ENCODE measurements at places on chromosomes 5 and 9.
A peak's percentile ranks its signal among the peaks of the same experiment; 100 is the strongest.

DNA sequence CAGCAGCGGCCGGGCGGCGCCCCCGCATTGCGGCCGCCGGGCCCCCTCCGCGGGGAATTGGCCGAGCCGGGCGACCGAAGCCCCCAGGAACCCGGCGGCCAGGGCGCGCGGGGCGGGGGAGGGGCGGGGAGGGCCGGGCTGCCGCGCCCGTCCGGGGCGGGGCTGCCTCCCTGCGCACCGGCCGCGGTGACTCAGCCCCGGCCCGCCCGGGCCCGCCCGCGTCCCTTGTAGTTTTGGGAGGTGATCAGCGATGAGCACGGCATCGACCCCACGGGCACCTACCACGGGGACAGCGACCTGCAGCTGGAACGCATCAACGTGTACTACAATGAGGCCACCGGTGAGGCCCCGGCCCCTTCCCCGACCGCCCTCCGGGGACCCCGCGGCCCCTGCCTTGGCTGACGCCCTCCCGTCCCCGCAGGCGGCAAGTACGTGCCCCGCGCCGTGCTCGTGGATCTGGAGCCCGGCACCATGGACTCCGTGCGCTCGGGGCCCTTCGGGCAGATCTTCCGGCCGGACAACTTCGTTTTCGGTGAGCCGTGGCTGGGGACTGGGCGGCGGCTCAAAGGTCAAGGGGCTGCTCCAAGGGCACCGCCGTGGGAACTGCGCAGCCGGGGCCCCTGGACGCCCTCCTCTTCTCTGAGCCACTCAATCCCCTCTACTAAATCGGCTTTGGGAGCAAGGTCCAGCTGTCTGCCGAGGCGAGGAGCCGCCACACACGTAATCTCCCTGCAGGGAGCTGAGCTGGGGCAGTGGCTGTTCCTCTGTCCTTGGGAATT lies 592 bp downstream of the TUBB4B start:
- peak; percentile 21 for ATAC-seq

- peak; percentile 64 for ATAC-seq
These were observed 36.4 kb downstream of the SREK1 start for GRCh38 chr5:66180282-66181155.

GRCh38 chr5:142357469-142358090 lies 32.8 kb upstream of the SPRY4 start:
- ATAC-seq: no peak

GRCh38 chr5:54323495-54323894 lies 13.1 kb upstream of the ARL15 start:
- no peak for ATAC-seq

DNA sequence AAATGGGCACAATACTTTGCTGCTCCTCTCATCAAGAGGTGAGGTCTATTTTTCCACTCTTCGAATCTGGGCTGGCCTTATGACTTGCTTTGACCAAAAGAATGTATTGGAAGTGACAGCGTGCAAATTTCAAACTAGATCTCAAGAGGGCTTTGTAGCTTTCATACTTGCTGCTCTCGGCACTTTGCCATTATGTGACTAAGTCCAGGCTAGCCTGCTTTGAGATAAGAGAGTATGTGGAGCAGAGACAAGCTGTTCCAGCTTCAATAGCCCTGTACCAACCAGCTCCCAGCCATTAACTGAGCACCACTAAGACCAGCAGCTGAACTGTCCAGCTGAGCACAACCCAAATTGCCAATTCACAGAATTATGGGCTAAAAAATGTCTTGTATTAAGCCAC lies 124.6 kb downstream of the ACER2 start:
- ATAC-seq: no peak

- ATAC-seq: no peak
These were observed 74.2 kb upstream of the FBXL7 start for GRCh38 chr5:15425766-15426165.

- no peak for ATAC-seq
These were observed 14.0 kb downstream of the OLFML2A start for GRCh38 chr9:124790801-124791505.

- ATAC-seq: peak; percentile 36
These were observed 530 bp downstream of the RAPGEF1 start for GRCh38 chr9:131739133-131739958.

- ATAC-seq: no peak
These were observed 21.0 kb upstream of the TOR1B start for GRCh38 chr9:129781981-129782380.

DNA sequence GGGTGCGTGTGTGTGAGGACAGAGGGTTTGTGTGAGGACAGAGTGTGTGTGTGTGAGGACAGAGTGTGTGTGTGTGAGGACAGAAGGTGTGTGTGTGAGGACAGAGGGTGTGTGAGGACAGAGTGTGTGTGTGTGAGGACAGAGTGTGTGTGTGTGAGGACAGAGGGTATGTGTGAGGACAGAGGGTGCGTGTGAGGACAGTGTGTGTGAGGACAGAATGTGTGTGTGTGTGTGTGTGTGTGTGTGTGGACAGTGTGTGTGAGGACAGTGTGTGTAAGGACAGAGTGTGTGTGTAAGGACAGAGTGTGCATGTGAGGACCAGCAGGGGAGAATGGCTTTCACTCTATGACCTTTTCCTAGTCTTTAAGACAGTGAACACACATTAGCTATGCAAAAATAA lies 63.1 kb upstream of the UBAC1 start:
- ATAC-seq: no peak

DNA sequence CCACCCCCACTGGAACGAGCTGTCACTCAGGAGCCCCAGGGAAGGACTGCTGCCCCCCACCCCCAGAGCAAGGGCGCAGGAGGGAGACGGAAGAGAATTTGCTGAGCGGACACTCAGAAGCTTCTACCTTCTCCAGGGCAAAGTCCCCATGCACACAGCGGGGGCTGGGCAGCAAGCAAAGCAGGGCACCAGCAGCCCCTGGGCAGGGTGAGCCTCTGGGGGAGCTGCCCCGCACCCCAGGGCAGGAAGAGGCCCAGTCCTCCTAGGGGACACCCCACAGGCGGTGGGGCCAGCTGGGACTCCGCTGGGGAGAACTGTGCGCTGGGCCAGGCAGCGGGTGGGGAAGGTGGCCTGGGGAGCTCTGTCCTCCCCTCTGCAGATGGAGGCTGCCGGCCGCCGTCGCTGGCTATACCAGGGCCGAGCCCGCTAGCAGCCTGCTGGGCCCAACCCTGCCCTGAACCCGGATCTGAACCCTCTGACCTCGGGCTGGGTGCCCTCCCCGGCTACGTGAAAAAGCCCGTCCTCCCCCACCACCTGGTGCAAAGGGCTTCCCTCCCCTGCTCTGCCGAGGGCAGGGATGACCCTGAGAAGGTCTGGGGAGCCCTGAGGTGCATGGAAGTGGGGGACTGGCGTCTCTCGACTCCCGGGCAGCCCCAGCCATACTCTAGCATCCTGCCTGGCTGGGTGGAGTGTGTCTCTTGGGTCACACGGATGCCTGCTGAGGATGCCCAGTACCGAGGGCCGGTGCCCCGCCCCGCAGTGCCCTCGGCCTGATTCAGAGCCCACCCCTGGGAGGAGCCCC lies 597 bp upstream of the SLC34A3 start:
- no peak for ATAC-seq

DNA sequence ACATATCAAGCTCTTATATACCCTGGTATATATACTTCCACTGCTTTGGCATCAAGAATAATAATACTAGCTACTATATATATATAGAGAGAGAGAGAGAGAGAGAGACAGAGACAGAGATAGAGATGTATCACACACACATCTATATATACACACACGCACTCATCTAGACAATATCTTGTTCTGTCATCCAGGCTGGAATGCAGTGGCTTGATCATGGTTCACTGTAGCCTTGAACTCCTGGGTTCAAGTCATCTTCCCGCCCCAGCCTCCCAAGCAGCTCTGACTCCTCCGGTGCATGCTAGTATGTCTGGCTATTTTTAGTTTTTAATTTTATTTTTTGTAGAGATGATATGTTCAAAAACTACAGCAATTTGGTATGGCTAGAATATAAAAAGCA lies 22.5 kb downstream of the ANKHD1 start:
- ATAC-seq: no peak

DNA sequence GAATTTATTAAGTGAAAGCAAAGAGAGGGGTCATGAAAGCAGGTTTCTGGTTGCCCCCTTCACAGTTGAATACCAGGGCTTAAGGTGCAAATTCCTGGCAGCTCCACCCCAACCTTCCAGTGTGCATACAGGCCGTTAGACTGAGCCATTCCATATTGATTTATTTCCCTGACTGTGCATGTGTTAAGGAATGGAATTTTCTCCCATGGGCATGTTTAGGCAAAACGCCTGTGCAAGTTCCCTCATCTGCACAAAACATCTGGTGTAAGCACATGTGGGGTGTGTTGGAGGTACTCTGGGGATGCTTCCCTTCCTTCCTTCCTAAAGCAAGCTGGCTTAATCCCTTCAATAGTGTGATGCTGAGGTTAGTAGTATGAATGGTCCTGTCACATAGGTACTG lies 1470.6 kb downstream of the MAT2B start:
- ATAC-seq: no peak

DNA sequence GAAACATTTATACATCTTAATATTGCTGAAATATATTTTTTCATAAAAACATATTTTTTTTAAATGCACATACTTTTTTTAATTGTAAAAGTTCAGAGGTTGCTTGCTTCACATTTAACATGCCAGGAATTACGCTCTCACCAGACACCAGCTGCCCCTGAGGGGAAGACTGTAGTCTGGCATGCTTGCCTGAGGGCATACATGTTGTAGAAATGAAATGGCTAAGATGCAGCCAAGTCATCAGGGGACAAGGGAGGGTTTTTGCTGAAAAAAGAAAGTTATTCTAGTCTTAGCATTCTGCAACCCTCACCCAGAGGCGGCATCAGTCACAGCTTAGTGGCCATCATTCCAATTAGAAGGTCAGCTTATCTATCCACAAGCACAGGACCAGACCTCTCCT lies 426.7 kb upstream of the FTMT start:
- no peak for ATAC-seq

GRCh38 chr9:131695366-131695765 lies 44.5 kb downstream of the RAPGEF1 start:
- ATAC-seq: no peak

DNA sequence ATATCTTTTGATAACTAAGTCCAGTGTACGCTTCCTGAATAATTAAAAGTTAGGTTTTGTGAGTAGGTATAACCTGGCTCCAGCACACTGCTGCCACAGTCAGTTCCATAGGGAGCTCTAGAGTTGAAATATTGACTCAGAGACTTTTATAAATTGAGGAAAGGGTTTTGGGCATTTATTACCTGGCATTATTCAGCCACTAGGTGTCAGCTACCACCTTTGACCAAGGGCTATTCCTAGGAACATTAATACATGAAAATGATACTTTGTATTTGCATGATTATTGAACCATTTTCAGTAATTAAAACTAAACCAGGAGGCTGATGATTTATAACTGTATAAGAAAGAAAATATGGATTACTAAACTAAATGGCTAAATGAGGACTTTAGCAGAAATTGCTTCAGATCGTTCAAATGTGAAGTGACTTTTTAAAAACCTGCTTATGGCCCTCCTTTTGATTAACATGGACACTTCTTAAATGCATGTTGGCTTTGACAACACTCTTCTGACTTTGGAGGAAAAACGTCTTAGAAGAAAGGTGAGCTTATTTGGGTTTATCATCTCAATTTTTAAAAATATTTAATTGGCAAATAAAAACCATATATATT lies 83.0 kb downstream of the SMC2 start:
- ATAC-seq: no peak

GRCh38 chr5:125012727-125013451 lies 266.4 kb upstream of the ZNF608 start:
- no peak for ATAC-seq

- no peak for ATAC-seq
These were observed 382.3 kb downstream of the PTPRD start for GRCh38 chr9:10230512-10230911.

GRCh38 chr5:59097712-59098111 lies 514.8 kb downstream of the RAB3C start:
- no peak for ATAC-seq

DNA sequence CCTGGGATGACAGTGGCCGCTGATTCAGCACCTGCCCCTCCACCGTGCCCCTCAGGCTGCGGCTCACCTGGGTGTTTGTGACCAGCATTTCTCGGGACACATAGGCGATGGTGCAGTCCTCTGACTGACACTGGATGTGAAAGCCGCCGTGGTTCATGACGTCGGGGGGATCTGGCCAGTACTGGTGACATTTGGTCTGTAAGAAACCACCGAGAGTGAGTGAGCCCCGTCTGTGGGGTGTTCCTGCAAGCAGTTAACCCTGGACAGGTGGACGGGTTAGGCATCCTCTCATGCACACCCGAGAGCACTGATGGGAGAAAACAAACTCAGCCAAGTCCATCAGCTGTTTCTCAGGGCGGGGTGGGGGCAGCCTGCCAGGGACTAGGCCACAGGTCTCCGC lies 62.5 kb upstream of the EPB41L4B start:
- ATAC-seq: no peak

DNA sequence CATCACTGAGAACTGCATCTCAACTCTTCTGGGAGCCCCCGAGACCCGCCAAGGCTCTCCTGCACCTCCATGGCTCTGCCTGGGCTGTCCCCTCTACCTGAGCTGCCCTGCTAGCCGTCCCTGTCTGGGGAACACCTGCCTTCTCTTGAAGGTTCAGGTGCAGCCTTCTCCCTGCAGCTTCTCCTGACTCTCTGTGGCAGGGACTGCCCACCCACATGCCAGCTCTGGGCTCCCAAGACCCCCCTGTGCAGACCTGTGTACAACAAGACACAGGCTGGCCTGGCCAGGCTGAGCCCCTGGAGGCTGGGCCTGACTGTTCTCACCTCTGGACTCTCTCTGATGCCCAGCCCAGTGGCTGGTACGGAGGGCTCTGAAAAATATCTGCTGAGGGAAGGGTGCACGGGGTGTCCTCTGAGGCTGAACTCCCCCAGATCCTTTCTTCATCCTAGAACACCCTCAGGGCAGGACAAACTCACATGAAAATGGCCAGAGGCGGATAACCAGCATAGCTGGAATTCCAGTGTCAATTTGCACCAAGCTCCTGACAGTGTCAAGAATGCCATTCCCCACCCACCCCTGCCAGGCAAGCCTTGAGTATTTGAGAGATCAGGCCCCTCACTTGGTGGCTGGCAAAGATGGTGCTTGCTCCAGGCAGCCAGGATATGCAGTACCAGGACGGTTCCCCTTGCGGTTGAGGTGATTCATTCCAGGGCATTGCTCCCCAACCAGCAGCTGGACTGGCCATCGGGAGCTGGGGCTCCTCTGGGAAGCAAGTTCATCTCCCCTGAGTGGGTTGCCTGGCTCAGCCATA lies 40.9 kb upstream of the SLC25A51 start:
- no peak for ATAC-seq

- no peak for ATAC-seq
These were observed 208.5 kb downstream of the FSTL4 start for GRCh38 chr5:133403741-133404364.

Data from activated CD4-positive, CD25-positive, alpha-beta regulatory T cell treated with anti-CD3 and anti-CD28 coated beads, Interleukin-2, amount 50 U/mL, for 24 hours (primary cell).